ENCODE measurements at places on chromosomes 4 and X.
A peak's percentile ranks its signal among the peaks of the same experiment; 100 is the strongest.

DNA sequence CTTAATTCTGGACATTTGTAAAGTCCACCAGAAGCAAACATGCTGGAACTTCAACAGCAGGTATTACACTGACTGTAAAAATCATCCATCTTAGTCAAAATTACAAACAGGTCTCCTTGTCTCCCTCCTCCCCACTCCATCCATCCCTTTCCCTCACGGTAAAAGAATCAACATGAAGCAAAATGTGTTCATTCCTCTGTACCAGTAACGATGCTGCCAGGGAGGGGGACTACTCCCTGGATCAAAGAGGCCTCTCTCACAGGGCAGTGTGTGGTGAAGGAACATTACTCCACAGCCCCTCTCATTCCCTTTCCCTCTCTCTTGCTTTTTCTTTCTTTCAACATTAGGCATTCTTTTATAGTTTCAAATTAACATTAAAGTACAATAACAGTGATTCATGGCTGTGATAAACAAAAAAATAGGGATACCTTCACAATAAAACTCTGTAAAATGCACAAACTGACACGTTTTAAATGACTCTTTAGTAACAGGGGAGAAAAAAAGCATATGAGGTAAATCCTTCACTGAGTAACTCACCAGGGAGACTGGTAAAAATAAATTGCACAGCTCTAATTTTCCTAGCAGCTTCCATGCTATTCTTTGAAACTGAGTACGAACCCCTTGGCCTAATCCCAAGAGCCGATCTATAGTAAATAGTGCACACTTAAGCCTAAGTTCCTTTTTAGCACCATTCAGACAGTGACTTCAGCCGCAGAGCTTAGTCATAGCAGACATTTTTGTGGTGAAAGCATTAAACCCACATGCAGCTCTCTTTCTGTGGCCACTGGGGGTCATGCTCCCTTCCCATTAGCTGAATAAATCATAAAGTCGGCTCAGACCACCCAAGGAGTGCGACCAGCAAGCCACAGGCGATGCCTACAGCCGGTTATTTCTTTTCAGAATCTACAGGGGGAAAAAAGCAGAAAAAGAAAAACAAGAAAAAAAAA is 215.6 kb upstream of the GYPA start:
- DNase-seq, result no peak

DNA sequence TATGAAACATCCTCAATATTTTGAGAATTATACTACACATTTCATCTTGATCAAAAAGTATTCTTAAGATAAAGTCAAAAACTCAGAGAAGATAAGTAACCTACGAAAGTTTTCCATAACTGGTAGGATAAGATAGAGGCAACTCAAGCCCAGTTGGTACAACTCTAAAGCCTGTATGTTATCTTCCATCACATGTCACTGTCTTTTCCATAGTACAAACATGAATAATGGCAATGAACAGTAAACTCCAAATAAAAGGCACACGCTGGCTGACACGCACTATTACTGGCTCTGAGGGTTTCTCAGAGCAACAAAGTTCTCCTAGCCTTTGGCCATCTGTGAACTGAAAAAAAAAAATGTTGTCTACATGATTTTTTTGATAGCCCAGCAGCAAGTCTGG is 27.2 kb downstream of the LIN54 start:
- DNase-seq, result no peak

DNA sequence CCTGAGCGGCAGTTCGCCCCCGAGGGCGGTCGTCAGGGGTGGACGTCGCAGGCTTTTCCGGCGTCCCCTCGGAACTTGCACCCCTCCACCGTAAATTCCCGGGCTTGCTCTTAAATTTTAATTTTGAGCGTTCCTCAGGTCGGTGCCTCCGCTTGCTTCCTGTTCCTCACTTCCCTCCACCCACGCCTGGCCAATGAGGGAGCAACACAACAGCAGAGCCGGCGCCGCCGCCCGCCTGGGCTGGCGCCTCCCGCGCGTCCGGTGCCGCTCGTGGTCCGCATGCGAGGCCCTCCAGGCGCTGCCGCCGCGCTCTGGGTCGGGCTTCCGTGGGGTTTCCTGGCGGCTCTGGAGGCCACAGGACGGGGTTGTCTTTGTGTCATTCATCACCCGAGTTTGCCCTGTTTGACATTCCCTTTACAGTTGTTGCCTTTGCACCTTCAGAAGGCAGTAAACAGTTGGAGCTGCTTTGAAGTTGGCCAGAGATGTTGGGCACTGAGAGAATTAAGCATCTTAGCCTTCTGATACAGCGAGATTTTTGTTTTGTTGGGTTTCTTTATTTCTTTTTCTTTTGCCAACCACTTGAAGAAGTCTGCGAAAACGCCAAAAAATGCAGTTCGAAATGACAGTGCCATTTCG is 692 bp downstream of the SPCS3 start:
- peak; percentile 89 for DNase-seq

GRCh38 chr4:36313703-36314102 is 32.3 kb downstream of the DTHD1 start:
- no peak for DNase-seq

- no peak for DNase-seq
Measured at GRCh38 chrX:154370300-154371016, 4.0 kb downstream of the FLNA start.

DNA sequence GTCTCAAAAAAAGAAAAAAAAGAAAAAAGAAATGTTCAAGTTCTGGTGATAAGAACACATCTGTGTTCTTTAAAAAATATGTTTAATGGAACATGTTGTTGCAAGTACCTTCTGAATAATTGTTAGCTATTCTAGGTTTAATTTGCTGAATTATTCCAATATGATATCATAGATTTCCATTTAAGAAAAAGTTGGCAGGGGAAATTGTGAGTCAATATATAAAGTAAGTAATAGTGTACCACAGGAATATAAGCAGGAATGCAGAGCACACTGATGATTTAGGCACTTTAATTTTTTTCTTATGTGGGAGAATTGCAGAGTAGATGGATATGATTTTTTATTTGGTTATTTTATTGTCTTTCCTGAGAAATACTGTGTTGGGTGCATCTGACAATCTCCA is 190.7 kb downstream of the RPA4 start:
- no peak for DNase-seq

DNA sequence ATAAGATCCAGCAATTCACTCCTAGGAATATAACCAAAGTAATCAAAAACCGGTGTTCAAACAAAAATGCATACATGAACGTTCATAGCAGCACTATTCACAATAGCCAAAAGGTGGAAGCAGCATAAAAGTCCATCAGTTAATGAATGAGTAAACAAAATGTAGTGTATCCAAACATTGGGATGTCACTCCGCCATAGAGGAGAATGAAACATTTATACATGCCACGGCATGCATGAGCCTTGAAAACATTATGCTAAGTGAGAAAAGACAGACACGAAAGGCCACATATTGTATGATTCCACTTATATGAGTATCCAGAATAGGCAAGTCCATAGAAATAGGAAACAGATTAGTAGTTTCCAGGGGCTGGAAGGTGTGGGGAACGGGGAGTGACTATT is 11.0 kb upstream of the PDLIM3 start:
- no peak for DNase-seq

- no peak for DNase-seq
Measured at GRCh38 chrX:10759141-10759799, 138.9 kb upstream of the MID1 start.

DNA sequence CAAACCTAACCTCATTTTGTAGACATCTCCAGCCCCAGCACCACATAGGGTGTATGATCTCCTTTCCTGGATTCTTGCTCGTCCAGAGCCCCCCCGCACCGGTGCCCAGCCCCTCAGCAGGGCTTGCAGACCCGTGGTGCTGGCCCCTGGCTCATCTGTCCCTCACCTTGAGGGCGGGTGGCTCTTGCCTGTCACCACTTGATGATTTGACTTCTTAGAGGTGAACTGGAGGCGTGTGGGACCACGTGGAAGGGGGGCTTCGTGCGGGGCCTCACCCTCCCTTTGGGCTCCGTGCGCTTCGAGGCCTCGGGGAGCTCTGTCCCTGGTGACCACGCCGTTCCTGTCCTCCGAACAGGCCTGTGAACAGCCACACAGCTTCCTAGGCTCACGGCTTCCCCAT is 15.5 kb downstream of the UVSSA start:
- no peak for DNase-seq

DNA sequence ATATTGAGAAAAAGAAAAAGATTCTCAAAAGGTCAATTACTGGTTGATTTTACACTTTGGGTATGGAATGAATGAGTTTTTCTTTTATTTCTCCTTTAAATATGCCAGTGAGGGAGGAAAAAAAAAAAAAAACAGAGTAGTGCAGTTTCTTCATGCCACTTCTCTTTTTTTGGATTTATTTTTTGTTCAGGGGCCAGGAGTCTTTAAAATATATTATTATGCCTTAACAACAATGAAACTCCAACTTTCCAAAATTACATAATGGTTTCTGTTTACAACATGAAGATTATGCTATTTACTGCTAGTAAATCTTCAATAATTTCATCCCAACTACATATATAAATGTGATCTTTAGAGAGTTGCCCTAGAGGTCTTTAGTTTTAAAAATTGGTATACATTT is 31.9 kb downstream of the DTHD1 start:
- DNase-seq, result no peak

- no peak for DNase-seq
Measured at GRCh38 chr4:28558895-28559294, 1698.3 kb downstream of the STIM2 start.

DNA sequence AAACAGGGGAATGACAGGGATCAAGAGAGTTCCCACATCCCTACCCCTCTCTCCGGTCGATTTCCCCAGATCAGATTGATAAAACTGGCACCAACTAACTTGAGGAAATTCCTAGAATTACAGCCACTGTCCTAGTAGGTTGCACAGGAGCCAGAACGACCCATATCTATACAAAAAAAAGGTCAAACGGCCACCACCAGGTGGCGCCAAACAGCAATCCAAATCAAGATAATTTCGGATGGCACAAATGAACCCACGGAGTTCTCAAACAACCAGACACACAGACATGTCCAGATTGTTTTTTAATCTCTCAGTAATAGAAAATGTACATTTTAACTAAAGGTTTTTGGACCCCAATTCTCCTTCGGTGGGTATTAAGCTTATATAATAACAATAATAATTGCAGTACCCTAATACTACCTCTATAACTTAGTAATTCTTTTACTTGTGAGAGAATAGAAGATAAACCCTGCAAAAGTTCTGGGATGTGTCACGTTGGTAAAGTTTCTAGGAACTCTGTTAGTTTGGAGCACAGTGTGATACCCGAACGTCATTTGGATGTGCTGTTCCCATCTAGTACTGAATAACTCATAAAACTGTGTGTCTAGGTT is 212.6 kb downstream of the SPOCK3 start:
- peak; percentile 10 for DNase-seq

DNA sequence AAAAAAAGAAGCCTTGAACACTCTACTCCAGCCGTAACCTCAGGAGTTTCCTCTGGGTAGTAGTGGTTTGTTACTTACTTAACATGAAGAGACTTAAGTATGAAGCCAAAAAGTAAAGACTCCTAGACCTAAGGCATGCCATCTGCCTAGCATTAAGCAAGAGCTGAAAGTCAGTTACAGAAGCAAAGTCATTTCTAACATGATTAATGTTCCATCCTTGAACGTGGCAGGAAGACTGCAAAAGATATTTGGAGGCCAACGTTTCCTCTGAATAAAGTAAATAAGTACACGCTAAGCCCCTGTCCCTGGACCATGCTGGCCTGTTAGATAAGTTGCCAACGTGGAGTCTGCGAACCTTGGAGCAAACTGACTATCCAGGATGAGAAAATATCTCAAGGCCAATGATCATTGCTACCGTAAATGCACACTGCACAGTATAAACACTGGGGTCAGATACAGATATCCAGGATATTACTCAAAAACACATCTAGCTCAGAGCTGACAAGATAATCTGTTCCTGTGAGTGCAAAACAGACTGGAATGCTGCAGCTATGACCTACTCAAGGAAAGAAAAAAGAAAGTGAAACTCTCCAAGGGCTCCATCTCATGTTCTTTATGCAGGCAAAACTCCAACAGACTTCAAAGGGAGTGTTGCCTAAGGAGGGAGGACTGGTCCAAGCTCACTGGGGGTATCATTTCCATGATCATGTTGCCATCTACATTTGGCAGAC is 255.8 kb downstream of the COL25A1 start:
- no peak for DNase-seq

- DNase-seq, result no peak
Measured at GRCh38 chr4:163110442-163110841, 56.2 kb downstream of the NAF1 start.

GRCh38 chr4:146520896-146521540 is 722 bp downstream of the SLC10A7 start:
- peak; percentile 46 for DNase-seq

- DNase-seq, result no peak
Measured at GRCh38 chr4:69830192-69830559, 29.8 kb downstream of the SULT1E1 start.

- DNase-seq, result no peak
Measured at GRCh38 chrX:53654376-53654775, 32.1 kb downstream of the HUWE1 start.

Data from T-helper 1 cell (primary cell).